Astrocyte of the cerebellum (primary cell): ENCODE measurements at places on chromosomes 5 and 9.
A peak's percentile ranks its signal among the peaks of the same experiment; 100 is the strongest.

GRCh38 chr5:140322751-140323731, 20.1 kb upstream of the PFDN1 start:
- peak; percentile 85 for DNase-seq

- DNase-seq, result no peak
These were observed 10.2 kb upstream of the SEC16A start for GRCh38 chr9:136492978-136493522.

- no peak for DNase-seq
These were observed 173.8 kb downstream of the ACTL7B start for GRCh38 chr9:108681851-108682590.

DNA sequence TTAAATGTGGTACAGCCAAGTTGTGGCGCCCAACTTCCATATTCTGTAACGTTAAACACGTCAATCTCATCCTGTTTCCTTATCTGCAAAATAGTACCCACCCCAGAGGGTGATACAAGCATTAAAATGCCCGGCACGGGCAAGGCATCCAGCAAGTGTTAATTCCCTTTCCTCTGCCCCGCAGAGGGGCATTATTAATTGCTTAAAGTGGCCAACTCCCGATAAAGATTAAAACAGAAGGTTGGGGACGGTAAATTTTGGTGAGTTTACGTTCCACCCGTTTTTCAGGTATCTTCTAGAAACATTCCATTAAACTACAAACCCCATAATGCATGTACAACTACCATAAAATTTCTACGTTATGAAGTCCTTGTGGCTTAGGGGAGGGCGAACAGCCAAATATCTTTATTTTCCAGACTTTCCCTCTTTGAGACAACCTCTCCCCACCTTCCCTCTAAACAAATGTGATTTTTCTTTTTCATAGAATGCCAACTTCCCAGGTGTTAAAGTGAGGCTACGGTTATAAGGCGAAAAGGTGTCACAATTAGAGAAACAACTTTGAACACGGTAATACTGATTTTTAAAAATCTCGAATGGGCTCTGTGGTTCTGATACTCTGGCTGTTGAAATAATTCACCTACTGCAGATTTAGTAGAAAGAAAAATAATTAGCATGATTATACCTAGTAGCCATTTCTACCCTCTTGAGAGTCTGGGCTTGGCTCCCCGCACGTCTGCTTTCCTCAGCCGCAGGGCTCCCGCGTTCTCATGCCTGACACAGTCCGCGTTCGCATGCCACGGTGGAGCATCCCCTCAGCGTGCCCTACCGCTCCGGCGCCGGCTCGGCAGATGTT, 1.2 kb upstream of the GPBP1 start:
- DNase-seq, result no peak

- peak; percentile 64 for DNase-seq
These were observed 23.9 kb downstream of the RORB start for GRCh38 chr9:74521009-74521408.

DNA sequence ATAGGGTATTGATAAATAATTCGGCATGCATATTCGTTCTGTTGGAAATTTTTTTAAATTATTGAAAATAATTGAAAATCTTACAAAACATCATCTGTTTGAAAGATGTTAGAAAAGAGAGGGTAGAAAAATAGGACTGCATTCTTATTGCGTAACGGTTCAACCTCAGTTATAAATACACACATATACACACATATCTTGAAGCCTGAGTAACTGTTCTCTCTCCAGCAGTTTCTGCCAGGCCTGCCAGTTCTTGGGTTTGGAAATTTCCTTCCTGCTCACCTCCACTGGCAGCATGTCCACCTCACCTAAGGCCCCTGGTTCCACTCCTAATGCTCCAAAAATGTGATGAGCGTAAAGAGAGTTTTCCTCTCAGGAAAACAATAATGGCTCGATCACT, 9.1 kb downstream of the SPATA31E1 start:
- no peak for DNase-seq

DNA sequence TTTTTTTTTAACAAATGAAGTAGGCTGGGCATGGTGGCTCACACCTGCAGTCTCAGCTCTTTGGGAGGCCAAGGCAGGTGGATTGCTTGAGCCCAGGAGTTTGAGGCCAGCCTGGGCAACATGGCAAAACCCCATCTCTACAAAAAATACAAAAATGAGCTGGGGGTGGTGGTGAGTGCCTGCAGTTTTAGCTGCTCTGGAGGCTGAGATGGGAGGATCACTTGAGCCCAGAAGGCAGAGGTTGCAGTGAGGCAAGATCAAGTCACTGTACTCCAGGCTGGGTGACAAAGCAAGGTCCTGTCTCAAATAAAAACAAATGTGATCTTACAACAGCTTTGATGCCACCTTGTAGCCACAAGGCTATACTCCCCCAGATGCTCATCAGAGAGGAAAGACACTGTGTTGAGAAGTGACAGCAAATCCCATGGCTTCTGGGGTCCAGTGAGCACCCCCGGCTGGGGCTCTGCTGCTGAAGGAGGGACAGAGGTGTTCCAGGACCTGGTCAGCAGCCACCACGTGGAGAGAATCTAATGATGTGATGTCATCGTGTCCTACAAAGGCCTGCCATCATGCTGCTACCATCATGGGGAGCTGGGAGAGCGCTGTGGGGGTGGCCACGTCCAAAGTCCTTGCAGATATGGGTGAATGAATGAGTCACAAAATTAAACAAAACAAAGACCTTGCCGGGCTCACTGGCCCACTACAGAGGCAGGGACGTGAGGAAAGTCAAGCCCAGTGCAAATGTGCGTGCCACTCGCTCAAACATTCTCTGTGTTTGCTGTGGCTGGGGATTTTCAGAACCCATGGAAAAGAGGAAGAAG, 60.7 kb downstream of the PRRT1B start:
- DNase-seq, result no peak

DNA sequence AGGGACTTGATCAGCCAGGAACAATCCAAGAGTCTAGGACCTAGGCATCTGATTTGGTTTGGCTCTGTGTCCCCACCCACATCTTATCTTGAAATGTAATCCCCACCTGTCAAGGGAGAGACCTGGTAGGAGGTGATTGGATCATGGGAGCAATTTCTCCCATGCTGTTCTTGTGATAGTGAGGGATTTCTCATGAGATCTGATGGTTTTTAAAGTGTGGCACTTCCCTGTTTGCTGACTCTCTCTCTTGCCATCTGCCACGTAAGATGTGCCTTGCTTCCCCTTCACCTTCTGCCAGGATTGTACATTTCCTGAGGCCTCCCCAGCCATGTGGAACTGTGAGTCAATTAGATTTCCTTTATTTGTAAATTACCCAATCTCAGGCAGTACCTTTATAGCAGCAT, 201.7 kb upstream of the ACTBL2 start:
- no peak for DNase-seq

- DNase-seq, result no peak
These were observed 255.0 kb upstream of the IRX2 start for GRCh38 chr5:3006526-3006925.

DNA sequence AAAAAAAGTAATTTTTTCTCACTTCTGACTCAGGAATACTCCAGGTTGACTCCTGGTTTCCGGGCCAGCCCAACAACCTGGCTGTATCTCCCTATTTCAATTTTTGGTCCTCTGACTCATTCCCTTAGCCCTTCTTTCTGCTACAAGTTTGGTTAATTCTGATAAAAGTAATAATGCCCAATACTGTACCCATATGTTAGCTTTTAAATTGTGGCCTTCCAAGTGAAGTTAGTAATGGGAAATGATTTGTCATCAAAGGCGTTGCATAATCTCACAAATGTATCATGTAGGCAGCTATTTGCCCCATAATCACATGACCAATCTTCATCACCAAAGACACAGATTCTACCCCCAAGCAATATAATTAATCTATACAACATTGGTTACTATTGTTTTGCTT, 31.1 kb upstream of the BNC2 start:
- DNase-seq, result no peak

GRCh38 chr5:54671111-54671531, 153.6 kb downstream of the SNX18 start:
- no peak for DNase-seq

- DNase-seq, result peak; percentile 81
These were observed 38.7 kb downstream of the NLN start for GRCh38 chr5:65760504-65761275.

DNA sequence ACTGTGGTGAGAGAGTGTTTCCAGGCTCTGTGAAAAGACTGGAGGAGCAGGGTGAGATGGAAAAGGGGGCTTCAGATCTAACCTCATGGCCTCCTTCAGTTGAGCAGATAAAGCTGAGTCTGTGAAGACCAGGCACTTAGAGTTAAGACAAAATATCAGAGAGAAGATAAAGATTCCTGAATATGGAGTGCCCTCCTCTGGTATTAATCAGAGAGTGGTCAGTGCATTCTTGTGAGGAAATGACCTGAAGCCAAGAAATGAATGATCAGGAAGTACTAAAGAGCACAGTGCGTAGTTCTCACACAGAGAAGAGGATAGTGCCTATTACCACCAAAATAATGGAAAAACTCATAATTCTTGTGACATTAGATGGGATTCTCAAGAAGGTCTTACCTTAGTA, 1417.0 kb upstream of the ACO1 start:
- DNase-seq, result no peak

- no peak for DNase-seq
These were observed at the start of gene LEAP2 for GRCh38 chr5:132873119-132873929. LEAP2 (plus strand) TSS chr5:132873668; CDS start chr5:132873695, 27 bp downstream.

- no peak for DNase-seq
These were observed 276.8 kb downstream of the HTR1A start for GRCh38 chr5:63685454-63685853.

GRCh38 chr5:88390096-88390441, 121.4 kb upstream of the TMEM161B start:
- no peak for DNase-seq

- DNase-seq, result no peak
These were observed 3.2 kb upstream of the AKNA start for GRCh38 chr9:114390952-114391351.

DNA sequence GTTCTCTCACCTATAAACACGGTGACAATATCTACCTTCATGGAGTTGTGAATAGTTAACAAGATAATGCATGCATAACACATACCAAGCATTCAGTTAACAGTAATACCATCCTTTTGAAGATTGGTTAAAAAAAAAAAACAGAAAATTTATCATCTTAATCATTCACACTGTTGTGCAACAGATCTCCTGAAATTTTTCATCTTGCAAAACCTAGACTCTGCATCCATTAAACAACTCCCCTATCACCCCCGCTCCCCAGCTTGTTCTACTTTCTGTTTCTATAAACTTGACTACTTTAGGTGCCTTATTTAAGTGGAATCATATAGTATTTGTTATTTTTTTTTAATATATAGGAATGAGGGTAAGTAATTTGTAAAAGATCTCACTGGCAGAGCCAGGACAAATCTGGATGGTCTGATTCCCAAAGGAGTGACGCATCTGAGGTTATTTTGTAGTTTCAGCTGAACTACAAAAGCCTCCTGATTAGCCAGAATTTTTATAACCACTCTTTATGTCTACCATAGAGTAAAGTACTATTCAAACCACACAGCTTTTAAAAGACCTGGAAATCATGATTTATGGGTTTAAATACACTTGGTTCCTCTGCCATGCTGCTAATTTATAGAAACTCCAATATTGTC, 93.0 kb downstream of the FANCC start:
- DNase-seq, result no peak
